GM12878 (cell line): ENCODE measurements at places on chromosomes 12 and 14. TPM values are rescaled to one million over a fixed set of nuclear protein-coding genes. Genes with fewer than 3 reads are reported as not detected.

SYT1 gene
- polyA plus RNA-seq: not detected in 2 replicates

RIC8B gene
- 5.8 and 6.3 TPM in 2 replicates for polyA plus RNA-seq

SRRM4 gene
- not detected in 2 replicates for polyA plus RNA-seq

ACSM4 gene
- polyA plus RNA-seq: not detected in 2 replicates

NINJ2 gene
- 24.2 and 26.3 TPM in 2 replicates for polyA plus RNA-seq

BIN2 gene
- 35.0 and 42.7 TPM in 2 replicates for polyA plus RNA-seq

ARHGDIB gene
- polyA plus RNA-seq: 1,209 and 1,222 TPM in 2 replicates

NGB gene
- not detected in 2 replicates for polyA plus RNA-seq

FLRT2 gene
- polyA plus RNA-seq: not detected in 2 replicates

CLEC4E gene
- not detected in 2 replicates for polyA plus RNA-seq

KCNK13 gene
- polyA plus RNA-seq: not detected in 2 replicates

UNG gene
- 81.9 and 87.7 TPM in 2 replicates for polyA plus RNA-seq
